ENCODE measurements at places on chromosomes 2 and 18.

- no peak for DNase-seq
Observed at GRCh38 chr2:86623043-86623493, 597 bp downstream of the RNF103 start.

- no peak for DNase-seq
Observed at GRCh38 chr2:140842110-140842509, 1288.7 kb downstream of the LRP1B start.

DNA sequence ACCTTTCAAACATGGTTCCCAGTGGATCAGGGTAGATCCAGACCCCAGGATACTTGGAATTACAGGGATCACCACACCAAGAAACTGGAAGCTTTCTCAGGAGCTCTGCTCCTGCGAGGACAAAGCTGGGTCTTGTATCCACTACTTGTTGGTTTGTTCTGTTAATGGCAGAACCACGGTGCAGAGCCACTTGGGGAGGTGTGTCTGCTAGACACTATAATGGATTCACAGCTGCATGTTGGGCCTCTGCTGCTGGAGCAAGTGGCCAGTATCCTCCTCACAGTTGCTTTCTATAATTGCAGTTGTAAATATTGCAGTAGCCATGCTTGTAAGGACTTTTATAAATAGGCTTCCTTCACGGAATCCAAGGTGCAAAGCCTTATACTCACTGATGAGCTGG lies 12.9 kb downstream of the FOSL2 start:
- no peak for DNase-seq

DNA sequence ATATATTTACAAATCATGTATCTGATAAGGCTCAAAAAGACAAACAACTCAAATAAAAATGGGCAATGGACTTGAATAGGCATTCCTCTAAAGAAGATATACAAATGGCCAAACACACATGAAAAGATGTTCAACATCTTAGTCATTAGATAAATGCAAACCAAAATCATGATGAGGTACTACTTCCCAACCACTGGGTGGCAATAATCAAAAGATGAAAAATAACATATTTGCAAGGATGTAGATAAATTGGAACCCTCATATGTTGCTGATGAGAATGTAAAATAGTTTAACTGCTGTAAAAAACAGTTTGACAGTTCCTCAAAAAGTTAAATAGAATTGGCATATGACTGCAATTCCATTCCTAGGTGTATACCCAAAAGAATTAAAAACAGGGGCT lies 132.3 kb downstream of the TTC32 start:
- DNase-seq, result peak; percentile 30

DNA sequence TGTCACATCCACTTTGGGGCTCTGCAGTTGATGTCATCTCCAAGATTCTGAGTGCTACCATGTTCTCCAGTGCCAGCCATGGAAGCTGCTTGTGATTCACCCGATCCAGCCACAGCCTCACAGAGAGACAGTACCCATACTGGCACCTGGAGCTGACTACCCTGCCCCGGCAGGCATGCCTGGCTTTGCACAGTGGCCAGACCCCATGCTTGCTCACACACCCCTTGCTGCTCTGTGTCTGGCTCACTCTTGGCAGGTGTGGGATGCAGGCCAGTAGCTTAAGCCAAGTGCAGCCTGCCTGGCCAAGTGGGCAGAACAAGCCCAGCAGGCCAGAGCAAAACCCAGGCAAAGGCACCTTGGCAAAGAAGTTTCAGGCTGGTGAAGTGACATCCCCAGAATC lies 828.4 kb upstream of the VRK2 start:
- no peak for DNase-seq

- DNase-seq, result no peak
Observed at GRCh38 chr2:214737188-214737587, 72.3 kb downstream of the BARD1 start.

DNA sequence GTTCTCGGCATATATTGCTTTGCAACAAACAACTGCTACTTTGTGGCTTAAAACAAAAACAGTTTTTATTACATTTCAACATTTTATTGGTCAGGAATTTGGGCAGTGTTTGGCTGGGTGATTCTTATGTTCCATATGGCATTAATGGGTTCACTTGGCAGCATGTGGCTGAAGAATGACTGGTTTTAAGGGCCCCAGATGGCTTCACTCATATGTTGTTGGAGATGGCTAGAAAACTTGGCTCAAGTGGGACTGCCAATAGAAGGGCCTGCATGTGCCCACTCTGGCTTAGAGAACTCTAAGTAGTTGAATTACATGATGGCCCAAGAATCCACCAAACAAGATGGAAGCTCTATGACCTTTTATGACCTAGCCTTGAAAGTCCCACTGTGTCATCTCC lies 86.1 kb downstream of the FASTKD2 start:
- no peak for DNase-seq

GRCh38 chr2:237691029-237691907 lies 63.9 kb downstream of the LRRFIP1 start:
- DNase-seq, result no peak

DNA sequence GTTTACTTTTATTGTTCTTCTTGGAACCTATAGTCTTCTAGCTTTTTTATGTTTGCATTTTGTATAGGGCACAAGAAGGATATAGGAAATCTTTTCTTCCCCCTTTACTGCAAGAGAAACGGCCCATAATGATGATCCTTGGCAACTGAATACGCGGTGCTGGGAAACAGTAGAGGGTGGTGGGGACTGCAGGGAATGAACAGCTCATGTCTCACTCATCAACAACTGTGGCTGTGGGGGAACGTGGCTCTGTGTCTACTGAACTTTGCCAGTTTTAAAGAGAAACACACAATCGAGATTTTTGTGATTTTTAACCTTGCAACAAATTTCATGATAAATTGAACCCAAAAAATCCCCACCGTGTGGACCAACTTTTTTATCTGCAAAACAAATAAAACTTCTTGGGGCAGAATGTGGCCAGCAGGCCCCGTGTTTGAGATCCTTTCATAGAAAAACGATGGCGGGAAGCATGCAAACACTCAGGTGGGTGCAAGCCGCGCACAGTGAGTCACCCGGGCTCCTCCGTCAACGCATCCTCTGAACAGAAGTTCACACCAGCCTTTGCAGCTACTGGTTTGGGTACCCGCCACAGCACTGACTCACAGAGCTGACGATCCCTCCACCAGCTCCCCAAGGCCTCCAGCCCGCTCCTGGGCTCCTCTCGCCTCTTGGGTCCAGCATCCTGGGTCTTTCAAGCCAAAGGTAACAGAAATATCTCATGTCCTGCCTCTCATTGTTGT lies 149.3 kb downstream of the COL6A3 start:
- DNase-seq, result peak; percentile 98

GRCh38 chr2:7432436-7432835 lies 515.2 kb downstream of the RNF144A start:
- DNase-seq, result no peak

- peak; percentile 47 for DNase-seq
Observed at GRCh38 chr2:36570416-36570815, 27.6 kb downstream of the FEZ2 start.

DNA sequence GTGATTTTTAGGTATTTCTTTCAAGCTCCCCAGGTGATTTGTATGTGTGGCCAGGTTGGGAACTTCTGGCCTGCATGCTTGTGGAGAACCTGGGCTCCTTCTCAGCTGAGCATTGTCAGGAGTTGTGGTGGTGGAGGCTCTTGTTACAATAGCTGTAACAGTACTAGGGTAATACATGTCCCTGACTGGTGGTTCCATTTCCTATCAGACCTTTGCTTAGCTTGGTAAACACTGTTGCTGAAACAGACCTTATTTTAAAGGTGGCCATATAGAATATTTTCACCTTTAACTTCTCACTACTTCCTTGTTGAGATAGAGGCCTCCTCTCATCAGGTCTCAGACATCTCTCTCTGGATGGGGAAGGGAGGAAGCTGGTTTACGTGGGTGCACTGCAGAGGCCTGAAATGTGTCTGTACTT lies 79.2 kb downstream of the SETBP1 start:
- DNase-seq, result no peak

- no peak for DNase-seq
Observed at GRCh38 chr18:8688216-8688800, 17.0 kb upstream of the MTCL1 start.

DNA sequence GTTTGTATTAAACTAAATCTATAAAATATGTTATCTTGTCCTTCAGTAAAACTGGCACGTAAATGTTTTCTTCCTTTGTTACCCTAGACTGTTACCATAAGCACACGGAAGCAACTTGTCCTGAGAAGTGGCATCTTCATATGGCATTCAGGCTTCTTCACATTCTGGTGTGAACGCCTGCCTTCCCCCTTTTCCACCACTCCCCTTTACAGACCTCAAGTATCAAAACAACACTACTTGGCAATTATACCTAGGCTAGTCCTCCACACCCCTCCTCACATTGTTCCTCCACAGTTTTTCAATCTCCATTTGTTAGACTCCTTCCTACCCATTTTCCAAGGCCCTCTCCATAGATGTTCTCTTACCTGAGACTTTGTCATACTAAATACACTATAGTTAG lies 2.9 kb downstream of the MEX3C start:
- DNase-seq, result peak; percentile 20

GRCh38 chr2:38690499-38691420 lies 24.8 kb downstream of the GALM start:
- DNase-seq, result peak; percentile 93

GRCh38 chr2:150403457-150403856 lies 84.0 kb downstream of the RND3 start:
- DNase-seq, result no peak

DNA sequence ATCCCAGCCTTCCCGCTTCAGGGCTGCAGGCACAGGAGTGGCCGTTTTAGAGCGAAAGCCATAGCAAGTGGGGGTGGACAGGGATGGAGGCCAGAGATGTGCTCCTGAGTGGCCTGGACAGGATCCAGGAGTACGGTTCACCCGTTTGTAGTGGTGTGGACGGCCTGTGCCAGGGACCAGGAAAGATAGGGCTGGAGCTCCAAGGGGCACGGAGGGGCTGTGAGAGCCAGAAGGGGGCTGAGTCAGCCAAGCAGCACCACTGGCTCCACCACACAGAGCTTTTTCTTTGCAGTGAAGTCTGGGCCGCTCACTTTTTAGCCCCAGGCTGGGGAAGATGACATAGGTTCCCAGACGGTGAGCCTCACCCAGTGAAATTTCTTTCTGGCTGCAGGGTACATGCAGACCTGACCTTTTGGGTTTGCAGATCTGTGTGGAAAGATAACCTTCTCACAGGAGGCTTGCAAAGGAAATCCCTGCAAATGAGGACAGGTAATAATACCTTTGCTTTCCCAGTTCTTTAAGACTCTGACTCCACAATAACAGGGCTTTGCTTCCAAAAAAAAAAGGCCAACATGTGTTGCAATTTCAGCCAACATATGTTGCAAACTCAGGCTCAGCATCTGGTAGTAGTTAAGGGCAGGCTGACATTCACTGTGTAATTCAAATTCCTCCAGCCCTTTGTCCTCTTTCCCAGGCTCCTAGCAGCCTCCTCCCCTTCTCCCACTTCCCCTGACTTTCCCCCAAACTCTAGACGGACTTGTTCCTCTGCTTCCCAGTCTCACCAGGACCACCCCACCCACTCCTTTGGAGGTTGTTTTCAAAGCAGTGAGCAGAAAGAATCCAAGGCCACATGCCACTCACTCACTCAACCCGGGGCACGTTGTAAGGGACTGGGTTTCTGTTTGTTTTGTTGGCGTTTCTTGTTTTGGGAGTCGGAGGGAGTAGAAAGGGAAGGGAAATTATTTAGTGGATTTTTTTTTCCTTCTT lies 20.3 kb upstream of the LAPTM4A start:
- peak; percentile 88 for DNase-seq

DNA sequence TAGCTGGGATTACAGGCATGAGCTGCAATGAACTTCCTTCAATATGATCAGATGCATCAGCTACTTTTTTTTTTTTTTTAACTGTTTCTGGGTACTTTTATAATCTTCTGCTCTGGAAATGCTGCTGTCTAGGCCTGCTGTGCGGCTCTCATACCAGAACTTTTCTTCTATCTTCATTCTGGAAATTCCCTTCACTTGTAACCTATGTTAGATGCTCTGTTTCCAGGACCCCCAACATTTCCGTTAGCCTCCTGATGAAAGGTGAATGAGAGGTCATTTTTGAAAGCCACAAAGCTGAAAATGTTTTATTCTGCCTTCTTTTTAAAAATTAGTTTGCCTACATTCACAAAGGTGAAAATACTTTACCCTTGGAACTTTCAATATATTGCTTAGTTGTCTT lies 8.6 kb downstream of the AGFG1 start:
- no peak for DNase-seq

GRCh38 chr2:239429473-239430350 lies 28.9 kb upstream of the HDAC4 start:
- DNase-seq, result no peak

GRCh38 chr2:224401641-224402342 lies at the start of gene FAM124B:
Gene FAM124B (minus strand): TSS chr2:224402107. CDS start chr2:224401768, 339 bp downstream.
- DNase-seq, result no peak

DNA sequence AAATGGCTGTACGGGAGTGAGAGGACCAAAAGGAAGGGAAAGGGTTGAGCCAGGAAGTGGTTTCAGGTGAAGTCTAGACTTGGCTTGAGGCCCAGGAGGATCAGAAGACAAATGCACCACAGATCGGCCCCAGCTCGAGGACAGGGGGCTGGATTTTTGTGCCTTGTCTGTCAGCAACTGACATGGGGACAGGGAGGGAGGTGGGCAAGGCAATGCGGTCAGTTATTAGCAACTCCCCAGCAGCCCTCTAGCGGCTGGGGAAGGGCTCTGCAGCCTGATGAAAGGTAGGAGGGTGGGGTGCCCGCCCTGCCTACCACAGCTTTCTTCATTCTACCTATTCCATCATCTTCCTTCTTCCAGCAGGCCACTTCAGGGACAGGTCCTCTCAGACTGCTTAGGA lies 50.0 kb downstream of the CPO start:
- no peak for DNase-seq

- DNase-seq, result no peak
Observed at GRCh38 chr18:38221476-38222100, 656.0 kb upstream of the CELF4 start.

GRCh38 chr18:32698153-32698552 lies 74.7 kb downstream of the KLHL14 start:
- no peak for DNase-seq

- peak; percentile 61 for DNase-seq
Observed at GRCh38 chr18:55743133-55743532, 155.1 kb upstream of the TCF4 start.

DNA sequence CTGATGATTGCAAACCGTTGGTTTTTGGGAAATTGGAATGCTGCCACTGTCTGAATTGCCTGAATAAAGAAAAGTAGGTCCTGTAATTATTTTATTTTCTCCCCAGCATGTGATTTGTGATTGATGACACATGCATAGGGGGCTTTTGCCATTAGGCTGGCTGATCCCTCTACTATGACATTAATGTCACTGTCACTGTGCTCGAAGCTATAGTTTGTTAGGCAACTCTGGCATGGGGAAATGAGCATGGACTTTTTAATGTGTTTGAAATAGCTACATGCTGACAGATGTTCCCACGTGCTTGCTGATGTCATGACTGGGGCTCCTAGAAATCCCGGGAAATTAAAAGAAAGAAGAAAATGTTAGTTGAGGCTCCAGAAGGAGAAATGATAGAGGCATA lies 99.1 kb downstream of the HRH4 start:
- no peak for DNase-seq

- DNase-seq, result no peak
Observed at GRCh38 chr2:63993871-63994270, 25.4 kb downstream of the VPS54 start.

DNA sequence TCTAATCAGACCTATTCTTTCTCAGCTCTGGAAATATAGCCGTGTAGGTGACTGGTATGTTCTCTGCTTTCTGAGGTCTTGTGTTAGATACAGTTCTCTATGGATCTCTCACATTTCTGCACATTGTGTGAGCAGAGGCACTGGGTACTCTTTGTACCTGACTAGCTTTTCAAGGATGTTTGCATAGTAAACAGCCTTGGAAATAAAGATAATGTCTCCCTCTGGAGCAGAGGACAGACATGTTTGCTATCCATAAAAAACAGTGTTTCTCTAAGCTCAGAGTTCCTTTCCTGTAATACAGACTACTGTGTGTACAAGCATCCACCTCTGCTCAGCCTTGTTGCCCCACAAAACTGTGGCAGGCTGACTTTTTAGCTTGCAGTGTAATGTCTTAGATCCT lies 279.2 kb downstream of the CTNNA2 start:
- no peak for DNase-seq
